NCI-H748 treated with DMSO at 0.1 percent for 48 hours (cell line): ENCODE measurements at places on chromosomes 3 and 15.

DNA sequence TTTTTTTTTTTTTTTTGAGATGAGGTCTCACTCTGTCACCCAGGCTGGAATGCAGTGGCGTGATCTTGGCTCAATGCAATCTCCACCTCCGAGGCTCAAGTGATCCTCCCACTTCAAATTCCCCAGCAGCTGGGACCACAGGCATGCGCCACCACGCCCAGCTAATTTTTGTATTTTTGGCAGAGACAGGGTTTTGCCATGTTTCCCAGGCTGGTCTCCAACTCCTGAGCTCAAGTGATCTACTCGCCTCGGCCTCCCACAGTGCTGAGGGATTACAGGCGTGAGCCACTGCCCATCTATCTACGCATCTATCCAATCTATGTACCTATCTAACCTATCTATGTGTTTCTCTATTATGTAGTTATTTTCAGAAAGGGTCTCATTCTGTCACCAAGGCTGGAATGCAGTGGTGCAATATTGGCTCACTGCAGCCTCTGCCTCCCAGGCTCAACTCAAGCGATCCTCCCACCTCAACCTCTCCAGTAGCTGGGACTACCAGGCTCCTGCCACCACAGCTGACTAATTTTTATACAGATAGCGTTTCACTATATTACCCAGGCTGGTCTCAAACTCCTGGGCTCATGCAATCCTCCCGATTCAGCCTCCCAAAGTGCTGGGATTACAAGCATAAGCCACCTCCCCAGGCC, 20.2 kb upstream of the GPX1 start:
- DNase-seq, result no peak

- DNase-seq, result peak; percentile 33
Measured at GRCh38 chr3:56347219-56347871, 120.9 kb downstream of the ERC2 start.

DNA sequence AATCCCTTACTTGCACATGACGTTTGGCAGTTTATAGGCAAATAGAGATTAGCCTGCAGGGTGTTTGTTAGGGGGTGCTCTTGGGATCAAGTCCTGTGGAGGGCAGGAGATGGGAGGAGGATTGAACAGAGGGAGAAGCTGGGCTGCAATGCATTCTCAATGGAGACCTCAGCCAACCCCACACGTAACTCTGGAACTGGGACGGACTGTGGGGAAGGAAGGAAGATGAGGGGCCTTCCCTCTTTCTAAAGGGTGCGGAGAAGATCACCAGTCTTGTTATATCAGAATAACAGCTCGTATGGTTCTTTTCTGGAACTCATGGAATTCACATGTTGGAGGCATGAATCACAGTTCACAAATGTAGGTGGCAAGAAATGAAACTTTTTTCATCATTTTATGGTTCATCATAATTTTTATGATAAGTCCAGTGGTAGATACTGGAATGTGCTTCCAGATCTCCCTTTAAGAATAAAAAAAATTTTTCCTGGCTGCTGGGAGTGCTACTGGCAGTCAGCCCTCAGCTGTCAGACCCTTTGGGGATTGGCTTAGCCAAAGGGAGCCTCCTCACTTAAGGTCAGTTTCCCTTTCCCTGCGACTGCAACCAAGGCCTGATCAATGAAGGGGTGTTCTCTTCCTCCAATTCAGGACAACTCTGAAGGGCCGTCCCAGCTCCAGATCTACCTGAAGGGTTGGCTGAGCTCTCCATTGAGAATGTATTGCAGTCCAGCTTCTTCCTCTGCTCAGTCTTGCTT, 20.5 kb upstream of the LYZL4 start:
- DNase-seq, result no peak

DNA sequence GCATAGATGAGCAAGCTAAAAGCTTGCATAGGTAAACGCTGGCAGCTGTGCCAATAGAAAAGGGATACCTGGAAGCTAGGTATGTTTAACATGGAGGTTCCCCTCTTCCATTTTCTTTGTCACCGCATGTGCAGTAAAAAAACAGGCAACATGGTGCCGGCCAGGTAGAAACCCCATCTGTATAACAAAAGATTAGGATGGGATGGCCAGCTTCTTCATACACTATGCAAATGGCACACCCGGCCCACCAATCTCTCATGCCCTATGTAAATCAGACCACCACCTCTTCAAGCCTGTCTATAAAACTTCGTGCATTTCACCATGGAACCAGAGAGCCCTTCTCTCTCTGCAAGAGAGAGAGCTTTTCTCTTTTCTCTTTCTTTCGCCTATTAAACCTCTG, 224.3 kb upstream of the P2RY1 start:
- no peak for DNase-seq

GRCh38 chr3:64290161-64290560, 64.9 kb upstream of the PRICKLE2 start:
- no peak for DNase-seq

DNA sequence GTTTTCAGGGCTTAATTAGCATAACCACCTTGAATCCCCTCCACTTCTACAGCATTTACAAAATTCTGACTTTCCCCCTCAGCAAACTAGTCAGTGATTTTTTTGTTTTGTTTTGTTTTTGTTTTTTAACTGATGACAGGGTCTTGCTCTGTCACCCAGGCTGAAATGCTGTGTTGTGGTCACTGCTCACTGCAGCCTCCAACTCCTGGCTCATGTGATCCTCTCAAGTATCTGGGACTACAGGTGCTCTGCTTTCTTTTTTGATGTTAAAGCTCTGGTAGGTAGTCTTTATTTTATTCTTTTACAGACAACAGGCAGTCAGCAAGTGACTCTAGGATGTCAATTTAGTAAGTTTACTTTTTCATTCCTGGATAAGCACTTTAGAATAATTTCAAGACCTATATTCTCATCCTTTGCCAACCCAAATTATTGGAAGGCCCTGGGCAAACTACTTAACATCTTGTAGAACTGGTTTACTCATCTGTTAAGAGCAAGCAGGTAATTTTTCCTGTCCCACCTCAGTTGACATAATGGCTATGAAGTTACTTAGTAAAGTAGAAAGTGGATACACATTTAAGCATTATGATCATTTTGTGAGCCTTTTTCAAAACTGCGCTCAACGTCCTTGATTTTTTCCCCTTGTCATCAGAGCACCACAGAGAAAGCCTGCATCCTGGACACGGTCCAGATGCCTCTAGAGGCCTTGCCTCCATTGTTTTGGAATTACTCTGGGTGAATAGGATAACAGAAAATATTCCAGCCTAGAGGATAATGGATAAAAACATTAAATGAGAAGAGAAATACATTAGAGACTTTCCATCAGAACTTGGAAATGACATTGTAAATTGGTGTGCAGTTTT, 69.9 kb upstream of the NDUFB4 start:
- no peak for DNase-seq

DNA sequence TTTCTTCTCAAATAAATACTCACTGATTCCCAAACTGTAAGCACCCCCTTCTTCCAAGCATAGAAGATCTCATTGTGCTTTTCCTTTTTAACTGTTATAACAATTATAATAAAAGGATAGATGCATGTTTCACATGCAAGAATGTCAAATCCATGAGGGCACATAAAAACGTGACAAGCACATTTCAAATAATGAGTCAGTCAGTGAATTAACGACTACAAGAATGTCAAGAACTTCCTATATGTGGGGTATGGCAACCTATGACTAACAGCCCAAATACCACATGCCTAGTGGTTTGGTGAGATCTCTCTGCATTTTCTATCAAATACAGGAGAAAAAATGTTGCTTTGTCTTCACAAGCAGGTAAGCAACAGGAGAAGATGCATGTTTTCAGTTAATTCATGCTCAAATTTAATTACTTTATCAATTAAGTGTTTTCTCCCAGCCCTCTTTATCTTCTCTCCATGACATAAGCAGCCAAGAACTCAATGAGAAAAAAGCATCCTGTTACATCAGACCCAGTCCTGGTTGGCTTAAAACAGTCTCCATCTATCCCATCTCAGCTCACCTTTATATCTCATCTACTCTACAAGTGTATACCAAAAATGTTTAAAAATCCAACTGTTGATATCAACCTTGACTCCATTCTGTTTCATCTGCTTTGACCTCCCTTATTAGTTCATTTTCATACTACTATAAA, 181.5 kb upstream of the LMCD1 start:
- no peak for DNase-seq

DNA sequence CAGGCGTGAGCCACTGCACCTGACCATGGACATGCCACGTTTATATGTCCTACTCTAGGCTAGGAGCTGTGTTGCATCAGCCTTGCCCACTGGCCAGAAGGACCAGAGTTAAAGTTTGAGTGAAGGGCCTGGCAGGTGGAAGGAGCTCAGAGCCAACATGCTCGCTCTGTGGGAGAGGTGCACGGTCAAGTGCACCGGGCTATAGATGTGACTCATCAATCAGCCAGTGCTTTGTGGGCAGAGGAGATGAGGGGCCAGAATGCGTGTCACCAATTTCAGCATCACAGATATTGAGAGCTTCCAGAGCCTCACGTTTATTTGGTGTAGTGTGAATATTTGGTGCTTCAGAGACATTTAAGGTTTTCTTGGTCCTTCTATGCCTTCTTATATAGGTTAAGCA, 137.3 kb upstream of the KBTBD8 start:
- no peak for DNase-seq

DNA sequence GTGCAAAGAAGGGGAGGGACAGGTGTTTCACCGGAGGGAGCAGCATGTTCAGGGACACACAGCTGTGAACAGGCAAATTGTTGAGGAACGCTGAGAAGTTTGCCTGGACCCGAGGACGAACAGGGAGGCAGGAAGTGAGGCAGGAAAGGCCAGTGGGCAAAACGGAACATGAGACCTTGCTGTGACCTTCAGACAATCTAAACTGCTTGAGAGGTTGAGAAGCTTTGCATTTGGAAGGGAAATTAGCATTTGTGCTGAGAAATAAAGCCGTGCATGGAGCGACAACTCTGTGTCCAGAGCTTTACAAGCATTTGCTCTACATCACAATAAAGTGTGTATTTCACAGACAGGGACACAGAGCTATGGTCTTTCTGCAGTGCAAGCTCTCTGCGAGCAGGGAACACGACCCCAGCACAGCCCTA, 47.9 kb downstream of the CDC25A start:
- no peak for DNase-seq

GRCh38 chr15:38479756-38480155, 25.8 kb downstream of the FAM98B start:
- DNase-seq, result no peak

- no peak for DNase-seq
Measured at GRCh38 chr3:177058648-177059047, 138.6 kb downstream of the TBL1XR1 start.

DNA sequence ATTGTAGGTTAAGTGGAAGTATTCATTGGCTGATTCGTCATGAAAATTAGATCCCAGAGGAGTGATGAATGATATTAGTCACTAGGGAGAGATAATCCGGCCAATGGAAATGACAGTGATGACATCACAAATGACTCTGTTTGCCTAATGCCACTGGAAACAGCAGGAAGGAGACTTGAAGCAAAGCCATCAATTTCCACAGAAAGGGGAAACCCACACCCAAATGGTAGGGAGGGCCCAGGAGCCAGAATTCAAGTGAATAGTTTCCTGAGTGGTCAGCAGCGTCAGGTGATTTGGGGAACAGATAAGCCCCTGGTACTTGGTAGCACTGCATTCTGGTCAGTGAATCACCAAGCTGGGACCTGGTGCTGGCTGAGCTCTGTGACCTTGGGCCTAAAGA, 3.3 kb upstream of the ADAMTS9 start:
- DNase-seq, result no peak

- DNase-seq, result no peak
Measured at GRCh38 chr3:98008855-98009254, 26.3 kb downstream of the GABRR3 start.
